ENCODE measurements at places on chromosomes 5 and 9.

- peak; percentile 27 for DNase-seq
These were observed 13.9 kb downstream of the REXO4 start for GRCh38 chr9:133403766-133404453.

GRCh38 chr5:77231471-77232138 lies 21.1 kb downstream of the PDE8B start:
- DNase-seq: no peak

DNA sequence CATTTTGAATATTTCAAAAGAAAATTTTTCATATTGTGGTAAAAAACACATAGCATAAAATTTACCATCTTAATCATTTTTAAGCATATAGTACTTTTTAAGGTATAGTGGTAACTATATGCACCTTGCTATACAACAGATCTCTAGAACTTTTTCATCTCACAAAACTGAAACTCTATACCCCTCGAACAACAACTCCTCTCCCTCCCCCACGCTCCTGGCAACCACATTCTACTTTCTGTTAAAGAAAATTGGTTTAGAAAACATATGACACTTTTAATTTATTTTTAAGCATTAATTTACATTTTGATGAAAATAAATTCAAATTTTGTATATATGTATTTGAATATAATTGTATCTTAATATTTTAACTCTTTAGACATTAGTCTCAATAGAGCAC lies 147.2 kb upstream of the EFNA5 start:
- no peak for DNase-seq

GRCh38 chr5:117713585-117714198 lies 1139.1 kb upstream of the SEMA6A start:
- DNase-seq: no peak

GRCh38 chr9:4979239-4979638 lies 5.8 kb upstream of the JAK2 start:
- no peak for DNase-seq

GRCh38 chr5:51383131-51384121 lies at the start of gene ISL1:
TSS of gene ISL1 (plus strand) at chr5:51383448. CDS start at chr5:51383672, 224 bp downstream.
- no peak for DNase-seq

DNA sequence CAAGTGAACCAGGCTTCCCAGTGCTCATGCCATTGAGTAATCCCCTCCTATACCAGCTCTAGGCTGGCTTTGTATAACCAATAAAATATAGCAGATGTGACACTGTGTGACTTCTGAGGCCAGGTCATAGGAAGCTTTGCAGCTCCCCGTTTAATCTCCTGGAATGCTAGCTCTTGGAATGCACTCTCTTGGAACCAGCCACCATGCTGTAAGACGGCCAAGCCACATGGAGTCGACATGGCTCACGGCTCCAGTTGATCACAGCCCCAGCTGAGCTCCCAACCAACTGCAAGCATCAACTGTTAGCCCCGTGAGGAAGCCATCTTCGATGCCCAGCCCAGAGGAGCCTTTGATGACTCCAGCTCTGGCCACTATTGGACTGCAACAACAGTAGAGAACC lies 74.5 kb downstream of the SH3TC2 start:
- DNase-seq: no peak

GRCh38 chr9:115986508-115986907 lies 167.1 kb upstream of the PAPPA start:
- DNase-seq: no peak

GRCh38 chr5:56751572-56752313 lies 63.6 kb upstream of the MAP3K1 start:
- DNase-seq: no peak

DNA sequence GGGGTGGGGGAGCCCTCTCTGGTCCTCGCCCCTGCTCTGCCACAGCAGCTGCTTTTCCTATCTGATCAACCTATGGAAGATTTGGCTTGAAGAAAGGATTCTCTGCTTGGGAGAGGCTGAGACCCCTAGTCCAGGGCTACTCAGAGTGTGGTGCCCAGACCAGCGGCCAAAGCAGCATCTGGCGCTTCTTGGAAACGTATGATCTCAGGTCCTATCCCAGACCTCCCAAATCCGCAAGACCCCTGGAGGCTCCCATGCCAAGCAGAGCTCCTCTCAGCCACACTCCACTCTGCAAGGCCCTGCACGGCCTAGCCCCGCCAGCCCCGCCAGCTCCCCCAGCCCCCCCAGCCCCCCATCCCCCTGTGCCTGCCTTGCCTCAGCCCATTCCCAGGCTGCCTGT lies 181.7 kb downstream of the GAPVD1 start:
- DNase-seq: no peak

DNA sequence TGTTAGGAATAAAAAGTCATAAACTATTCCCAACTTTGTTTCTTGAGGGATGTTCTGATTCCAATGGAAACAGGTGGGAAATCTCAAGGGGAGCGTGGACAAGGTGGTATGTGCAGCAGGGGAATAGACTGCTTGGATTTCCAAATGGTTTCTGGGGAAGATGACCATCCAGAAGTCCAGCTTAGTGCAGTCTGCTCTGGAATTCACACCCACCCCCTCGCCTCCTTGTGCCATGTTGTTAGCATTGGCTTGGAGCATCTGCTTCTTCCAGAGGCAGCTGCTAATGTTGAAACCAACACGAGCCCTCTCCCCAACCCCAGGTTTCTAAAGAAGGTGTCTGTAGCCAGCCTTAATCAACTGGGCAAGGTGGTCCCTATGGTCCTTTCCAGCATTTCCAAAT lies 90.9 kb downstream of the PDE6A start:
- DNase-seq: no peak

DNA sequence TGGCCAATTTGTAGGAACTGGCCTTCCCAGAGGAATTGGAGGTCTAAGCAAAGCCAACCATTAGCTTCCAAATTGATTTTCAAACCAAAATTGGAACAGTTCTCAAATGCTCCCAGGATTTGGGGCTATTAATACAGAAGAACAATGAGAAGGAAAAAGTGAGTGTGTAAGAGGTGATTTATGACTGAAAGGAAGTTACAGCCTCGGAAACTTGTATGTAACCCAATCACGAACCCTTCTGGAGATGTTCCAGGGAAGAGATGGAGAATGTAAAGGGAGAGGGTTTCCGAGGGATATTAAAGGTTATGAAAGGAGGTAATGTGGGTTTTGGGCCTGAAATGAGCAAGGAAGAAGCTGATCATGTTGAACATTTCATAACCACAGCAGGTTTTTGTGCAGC lies 93.2 kb upstream of the CXCL14 start:
- DNase-seq: no peak

DNA sequence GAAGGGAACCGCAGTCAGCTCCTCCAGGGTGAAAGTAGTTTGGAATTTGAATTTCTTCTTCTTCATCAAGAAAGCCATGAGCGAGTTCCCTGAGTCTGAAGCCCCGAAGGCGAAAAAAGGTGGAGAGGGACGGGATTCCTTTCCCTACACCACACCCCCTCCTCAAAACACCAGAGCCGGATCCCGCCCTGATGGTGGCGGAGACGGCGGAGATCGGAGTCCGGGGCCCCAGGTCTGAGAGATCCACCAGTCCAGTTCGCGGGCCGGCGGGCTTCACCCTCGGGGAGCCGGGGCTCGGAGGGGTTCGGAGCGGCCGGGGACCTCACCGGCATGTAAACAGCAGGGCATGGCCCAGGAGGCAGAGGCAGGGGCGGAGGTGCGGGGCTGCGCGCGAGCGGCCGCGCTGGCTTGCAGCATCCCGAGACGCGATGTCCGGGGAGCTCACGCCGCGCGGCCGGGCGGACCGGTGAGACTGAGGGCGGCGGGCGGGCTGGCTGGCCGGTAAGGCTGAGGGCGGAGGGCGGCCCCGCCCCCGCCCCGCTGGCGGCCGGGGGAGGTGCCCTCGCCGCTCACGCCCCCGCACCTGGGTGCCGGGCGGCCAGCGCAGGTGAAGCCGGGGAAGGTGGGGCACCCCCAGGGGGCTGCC lies 606 bp downstream of the EEIG1 start:
- peak; percentile 58 for DNase-seq

DNA sequence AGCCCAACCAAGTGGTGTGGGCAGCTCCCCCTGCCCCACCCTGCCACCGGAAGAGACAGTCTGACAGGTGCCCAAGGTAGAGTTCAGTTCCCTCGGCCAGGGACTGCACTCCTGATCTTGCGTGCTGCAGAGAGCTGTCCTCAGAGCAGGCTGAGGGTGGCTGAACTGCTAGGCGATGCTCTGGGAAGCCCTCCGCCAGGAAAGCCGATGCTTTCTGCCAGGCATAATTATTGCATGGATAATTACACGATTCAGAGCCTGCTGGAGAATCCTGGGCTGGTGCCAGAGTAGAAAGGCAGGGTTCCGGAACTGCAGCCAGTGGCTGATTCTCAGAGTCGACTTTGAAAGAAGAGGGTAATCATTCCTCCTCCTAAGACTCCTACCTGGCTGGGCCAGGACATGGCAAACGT lies 19.3 kb downstream of the KCNIP1 start:
- no peak for DNase-seq

- no peak for DNase-seq
These were observed 14.1 kb downstream of the SLC25A46 start for GRCh38 chr5:110752953-110753352.

DNA sequence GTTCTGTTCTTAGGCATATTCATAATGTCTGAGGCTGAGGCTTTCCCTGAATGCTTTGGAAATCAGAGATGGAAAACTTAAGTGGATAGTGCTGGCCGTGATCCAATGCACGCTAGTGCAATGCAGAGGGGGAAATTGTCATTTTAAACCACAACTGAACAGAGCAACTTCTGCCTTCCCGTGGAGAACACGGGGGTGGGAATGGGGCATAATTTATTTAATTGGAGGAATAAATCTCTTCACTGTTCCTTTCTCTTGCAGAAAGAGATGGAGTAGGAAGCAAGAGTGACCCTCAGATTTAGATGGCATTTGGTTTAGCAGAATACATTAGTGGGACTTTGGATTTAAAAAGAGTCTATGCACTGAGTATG lies 22.9 kb upstream of the NREP start:
- no peak for DNase-seq

GRCh38 chr9:18493451-18493993 lies 19.6 kb downstream of the ADAMTSL1 start:
- DNase-seq: no peak

DNA sequence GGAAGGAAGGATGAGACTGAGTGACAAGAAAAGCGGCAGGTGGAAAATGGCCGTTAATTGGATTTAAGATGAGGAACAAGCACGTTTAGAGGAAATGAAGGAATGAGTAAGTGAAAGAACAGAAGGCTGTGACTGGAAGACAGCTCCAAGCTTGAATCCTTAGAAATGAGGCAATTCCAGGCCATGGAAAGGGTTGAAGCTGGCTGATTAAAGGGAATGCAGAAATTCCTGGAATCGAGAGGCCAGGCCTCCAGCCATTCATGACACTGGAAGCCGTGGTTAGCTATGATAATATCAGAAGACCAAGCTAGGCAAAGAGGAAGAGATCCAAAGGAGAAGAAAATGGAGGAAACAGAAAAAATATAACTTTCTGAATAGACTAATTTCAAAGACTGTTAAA lies 84.2 kb downstream of the ARL15 start:
- no peak for DNase-seq

DNA sequence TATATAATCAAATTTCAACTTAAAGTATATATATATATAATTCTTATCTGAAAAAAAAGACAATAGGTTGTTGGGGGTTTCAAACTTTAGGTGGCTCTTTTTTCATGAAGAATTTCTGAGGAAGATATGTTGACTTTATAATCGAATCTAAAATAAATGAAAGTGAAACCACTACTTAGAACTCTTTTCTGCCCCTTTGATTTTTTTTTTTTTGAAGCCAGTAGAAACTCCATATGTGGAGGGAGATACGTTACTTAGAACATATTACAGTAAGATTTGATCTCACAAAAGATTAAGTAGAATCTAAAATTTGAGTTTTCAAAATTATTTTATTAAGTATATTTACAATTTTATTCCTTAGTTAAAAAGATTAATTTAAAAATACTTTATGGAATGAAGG lies 96.9 kb downstream of the ATG10 start:
- no peak for DNase-seq

- no peak for DNase-seq
These were observed 93.7 kb downstream of the SNCAIP start for GRCh38 chr5:122405751-122406150.

DNA sequence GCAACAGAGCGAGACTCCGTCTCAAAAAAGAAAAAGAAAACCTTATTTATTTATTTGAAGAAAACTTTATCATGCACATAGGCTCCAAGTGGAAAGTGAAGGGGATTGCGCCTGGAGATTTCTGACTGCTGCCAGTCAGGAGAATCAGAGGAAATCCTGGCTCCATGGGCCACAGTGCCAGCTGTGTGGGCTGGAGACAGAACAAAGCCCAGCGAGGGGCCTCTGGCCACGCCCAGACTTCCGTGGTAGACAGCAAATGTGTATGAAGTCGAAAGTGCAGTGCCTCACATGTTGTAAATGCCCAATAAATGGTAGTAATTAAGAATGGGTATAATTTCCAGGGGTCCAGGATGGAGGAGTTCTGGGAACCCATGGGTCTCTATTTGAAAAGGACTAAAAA lies 75.8 kb upstream of the WWC1 start:
- no peak for DNase-seq

Data from activated T-helper 2 cell treated with anti-CD3 and anti-CD28 coated beads, Interferon-gamma antibody, Interleukin-2, Interleukin-4, amounts not matched to agents 10 μg/mL and 5 μg/mL and 100 μg/mL, durations not matched to agents 14 hours and 24 hours and 36 hours (primary cell).